Glutamatergic neuron (in vitro differentiated cells): ENCODE measurements at places on chromosomes 16 and 17. TPM values are rescaled to one million over a fixed set of nuclear protein-coding genes. Genes with fewer than 3 reads are reported as not detected.

Gene ZDHHC1
- total RNA-seq: 4.6 TPM

Gene FAHD1
- total RNA-seq: 26.5 TPM

Gene CD7
- 0.27 TPM for total RNA-seq

Gene ACE
- 3.7 TPM for total RNA-seq

Gene ASPA
- not detected for total RNA-seq

Gene CES5A
- total RNA-seq: not detected

Gene KCNJ18
- not detected for total RNA-seq

Gene NPIPA8
- not detected for total RNA-seq

Gene B4GALNT2
- total RNA-seq: 0.98 TPM

Gene TBC1D3I
- total RNA-seq: 3.0 TPM

Gene TBC1D26
- total RNA-seq: 2.4 TPM

Gene PTGES3L
- 4.1 TPM for total RNA-seq

Gene ABCA9
- 0.61 TPM for total RNA-seq

Gene SLC6A4
- total RNA-seq: not detected

Gene PRDM7
- not detected for total RNA-seq

Gene CD300LF
- not detected for total RNA-seq

Gene KRT16
- total RNA-seq: not detected

Gene LONP2
- total RNA-seq: 57.3 TPM

Gene TBC1D3C
- total RNA-seq: not detected

Gene PPP1R27
- 0.81 TPM for total RNA-seq

Gene TLCD3B
- 253 TPM for total RNA-seq

Gene CXCL16
- not detected for total RNA-seq

Gene RUNDC3A
- total RNA-seq: 282 TPM

Gene KRT33B
- total RNA-seq: 0.61 TPM

Gene CES3
- 4.1 TPM for total RNA-seq

Gene OMG
- total RNA-seq: not detected

Gene ZFP3
- 4.9 TPM for total RNA-seq

Gene LIG3
- total RNA-seq: 93.3 TPM

Gene MFAP4
- 37.7 TPM for total RNA-seq

Gene OR4D1
- not detected for total RNA-seq

Gene GTF3C1
- total RNA-seq: 106 TPM

Gene NPIPB9
- total RNA-seq: 3.0 TPM

Gene MVD
- total RNA-seq: 227 TPM

Gene SLC35G6
- total RNA-seq: 0.34 TPM

Gene PDF
- total RNA-seq: 12.0 TPM

Gene TBC1D3H
- 0.37 TPM for total RNA-seq

Gene IRX6
- not detected for total RNA-seq

Gene ZKSCAN2
- total RNA-seq: 16.6 TPM

Gene TMEM114
- not detected for total RNA-seq

Gene KRTAP4-9
- not detected for total RNA-seq

Gene RAB11FIP3
- total RNA-seq: 103 TPM

Gene SLC7A6OS
- 25.2 TPM for total RNA-seq

Gene EFNB3
- total RNA-seq: 17.9 TPM

Gene CSH2
- total RNA-seq: 0.56 TPM

Gene KRT27
- total RNA-seq: not detected
